ENCODE measurements at places on chromosomes 4 and X. TPM values are rescaled to one million over a fixed set of nuclear protein-coding genes. Genes with fewer than 3 reads are reported as not detected.
A peak's percentile ranks its signal among the peaks of the same experiment; 100 is the strongest.

The DKK2 gene
- 1.2 TPM for total RNA-seq

The C4orf46 gene
- 0.51 TPM for total RNA-seq

The ENOPH1 gene
- total RNA-seq, result 7.1 TPM

The CRMP1 gene
- 0.66 TPM for total RNA-seq

The TMPRSS11D gene
- total RNA-seq, result not detected

The PAGE5 gene
- not detected for total RNA-seq

The PPM1K gene
- 4.8 TPM for total RNA-seq

The JAKMIP1 gene
- total RNA-seq, result not detected

The NUP54 gene
- 21.4 TPM for total RNA-seq

The DTHD1 gene
- total RNA-seq, result 0.10 TPM

DNA sequence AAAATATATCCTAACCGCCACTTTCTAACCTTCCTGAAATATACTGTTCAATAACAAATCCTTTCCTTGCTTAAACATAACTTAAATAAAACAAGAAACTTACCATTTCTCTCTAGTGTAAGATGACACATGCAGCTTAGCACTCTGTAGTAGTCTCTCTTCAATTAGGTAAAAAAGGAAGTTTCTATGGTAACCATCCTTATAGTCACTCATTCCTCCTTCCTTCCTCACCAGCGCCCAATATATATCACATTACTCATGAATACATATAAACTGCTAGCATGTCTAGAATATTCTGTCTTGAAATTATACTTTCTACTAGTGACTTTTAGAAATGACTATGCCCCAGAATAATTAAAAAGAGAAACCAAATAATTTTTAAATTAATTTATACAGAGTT lies 112.2 kb downstream of the SNCA start:
- no peak for DNase-seq
- no peak overlapping the region for H3K27ac ChIP-seq
- H3K27me3 ChIP-seq, result no peaks in the 10 kb centered on the region
- H3K36me3 ChIP-seq, result no peaks in the 10 kb centered on the region

DNA sequence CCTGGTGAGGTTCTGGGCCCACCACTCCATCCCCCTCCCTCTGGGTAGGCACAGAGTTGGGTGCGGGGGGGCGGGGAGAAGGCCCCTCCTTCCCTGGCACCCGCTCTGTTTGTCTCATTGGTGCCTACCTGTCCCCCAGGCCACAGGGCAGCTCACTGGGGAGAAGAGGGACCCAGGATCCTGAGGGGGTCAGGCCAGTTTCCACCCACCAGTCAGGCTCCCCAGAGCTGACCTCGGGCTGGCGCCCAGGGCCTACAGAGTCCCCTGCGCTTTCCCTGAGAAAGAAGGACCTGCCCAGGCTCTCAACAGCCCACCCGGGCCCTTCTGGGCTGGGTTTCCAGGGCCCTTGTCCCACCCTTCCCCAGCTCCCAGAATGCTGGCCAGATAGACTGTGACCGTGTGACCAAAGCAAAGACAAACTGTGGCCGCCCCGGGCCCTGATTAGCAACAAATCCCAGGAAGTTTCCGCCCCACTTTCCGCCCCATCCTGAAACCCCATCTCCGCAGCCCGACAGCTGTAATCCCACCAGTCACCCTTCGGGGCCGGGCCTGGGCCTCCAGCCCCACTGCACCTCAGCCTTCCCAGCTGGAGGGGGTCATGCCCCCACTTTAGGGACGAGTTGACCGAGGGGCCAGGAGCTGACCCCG lies 33.8 kb upstream of the FGFR3 start:
- DNase-seq, result no peak
- peaks cover 7% of the 10 kb centered on the region for H3K4me1 ChIP-seq
- H3K4me3 ChIP-seq, result no peak overlapping the region
- no peak overlapping the region for H3K27ac ChIP-seq

DNA sequence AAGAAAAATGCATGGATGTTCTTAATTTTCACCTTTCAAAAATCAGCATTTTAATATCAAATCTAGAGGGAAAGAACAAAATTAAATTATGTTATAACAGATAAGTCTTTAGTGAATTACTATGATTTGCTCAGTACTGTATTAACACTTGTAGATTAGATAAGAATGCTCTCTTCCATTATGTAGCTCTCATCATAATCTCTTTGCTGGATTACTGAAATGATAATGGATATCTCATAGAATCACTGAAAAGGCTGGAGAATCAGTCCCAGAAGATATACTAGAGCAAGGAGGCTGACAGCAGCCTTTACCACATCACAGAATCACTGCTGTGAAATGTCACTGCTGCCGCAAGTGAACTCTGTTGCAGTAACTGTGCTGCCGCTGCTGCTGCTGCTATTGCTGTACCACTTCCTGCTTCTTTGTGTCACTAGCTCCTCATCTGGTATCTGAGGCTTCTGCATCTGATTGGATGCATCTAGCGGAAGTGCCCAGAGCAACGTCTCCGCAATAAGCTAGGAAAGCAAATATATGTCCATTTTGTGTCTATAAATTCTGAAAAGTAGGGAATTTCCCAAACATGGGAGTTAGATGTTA lies 738.2 kb downstream of the ADGRL3 start:
- H3K36me3 ChIP-seq, result no peaks in the 10 kb centered on the region
- no peak for DNase-seq
- H3K4me1 ChIP-seq, result no peaks in the 10 kb centered on the region
- H3K27ac ChIP-seq, result no peak overlapping the region
- no peaks in the 10 kb centered on the region for H3K27me3 ChIP-seq
- no peak overlapping the region for H3K4me3 ChIP-seq

DNA sequence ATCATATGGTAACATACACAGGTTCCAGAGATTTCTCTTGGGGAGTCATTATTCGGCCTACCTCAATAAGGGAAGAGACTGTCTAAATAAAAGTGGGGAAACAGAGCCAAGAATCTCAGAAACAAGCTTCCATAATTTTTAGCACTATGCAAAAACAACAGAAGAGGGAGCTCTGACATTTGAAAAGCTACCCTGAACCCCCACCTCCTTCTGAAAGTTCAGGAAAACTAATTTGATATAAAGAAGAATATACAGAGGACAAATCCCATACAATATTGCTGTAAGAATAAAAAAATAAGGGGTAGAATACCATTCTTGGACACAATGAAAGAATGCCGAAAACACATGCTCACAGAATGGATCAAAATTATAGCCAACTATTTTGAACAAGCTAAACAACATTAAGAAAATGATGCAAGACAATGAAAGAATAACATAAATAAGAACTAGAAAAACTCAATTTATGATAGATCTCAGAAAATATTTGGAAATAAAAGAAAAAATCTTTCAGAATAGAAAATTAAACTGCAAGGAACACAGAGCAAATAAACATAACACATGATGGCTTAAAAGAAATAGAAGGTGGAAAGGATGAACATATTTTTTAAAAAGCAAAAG lies 14.4 kb upstream of the ZNF41 start:
- H3K27me3 ChIP-seq, result no peaks in the 10 kb centered on the region
- no peak overlapping the region for H3K27ac ChIP-seq
- DNase-seq, result no peak
- H3K36me3 ChIP-seq, result no peaks in the 10 kb centered on the region
- no peak overlapping the region for H3K4me3 ChIP-seq

DNA sequence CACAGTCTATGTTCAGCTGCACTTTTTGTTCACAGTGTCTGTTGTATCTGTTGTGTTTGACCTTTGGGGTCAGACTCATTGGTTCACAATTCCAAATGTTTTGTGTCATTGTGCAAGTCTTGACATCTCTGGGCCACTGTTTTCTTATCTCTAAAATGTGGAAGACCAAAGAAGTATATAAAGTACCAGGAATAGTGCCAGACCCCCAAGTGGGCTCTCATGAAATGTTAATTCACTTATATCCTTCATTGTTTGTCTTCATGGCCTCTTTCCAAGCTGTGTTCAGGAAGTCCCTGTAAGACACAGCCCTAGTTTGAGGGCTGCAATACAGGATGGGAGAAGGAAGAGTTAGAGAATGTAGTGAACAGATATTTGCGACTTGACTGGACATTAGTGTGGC lies 468.3 kb upstream of the BOD1L1 start:
- no peaks in the 10 kb centered on the region for H3K27me3 ChIP-seq
- no peak overlapping the region for H3K4me3 ChIP-seq
- H3K36me3 ChIP-seq, result no peaks in the 10 kb centered on the region
- no peaks in the 10 kb centered on the region for H3K4me1 ChIP-seq

- no peak overlapping the region for H3K4me3 ChIP-seq
- H3K4me1 ChIP-seq, result peaks cover 13% of the 10 kb centered on the region
- H3K36me3 ChIP-seq, result no peaks in the 10 kb centered on the region
- no peak for DNase-seq
- no peak overlapping the region for H3K27ac ChIP-seq
- H3K27me3 ChIP-seq, result no peaks in the 10 kb centered on the region
These were observed 70.3 kb downstream of the RAB28 start for GRCh38 chr4:13413729-13414437.

GRCh38 chr4:3875466-3875865 lies 109.3 kb downstream of the ADRA2C start:
- H3K27me3 ChIP-seq, result peaks cover 73% of the 10 kb centered on the region
- DNase-seq, result no peak
- H3K27ac ChIP-seq, result no peak overlapping the region
- peaks cover 3% of the 10 kb centered on the region for H3K4me1 ChIP-seq
- no peak overlapping the region for H3K4me3 ChIP-seq

GRCh38 chrX:9171841-9172463 lies 138.0 kb upstream of the FAM9B start:
- no peak overlapping the region for H3K4me3 ChIP-seq
- H3K27me3 ChIP-seq, result no peaks in the 10 kb centered on the region
- H3K36me3 ChIP-seq, result no peaks in the 10 kb centered on the region
- H3K4me1 ChIP-seq, result no peaks in the 10 kb centered on the region

- no peak overlapping the region for H3K27ac ChIP-seq
- no peaks in the 10 kb centered on the region for H3K36me3 ChIP-seq
- H3K4me3 ChIP-seq, result no peak overlapping the region
- DNase-seq, result no peak
- H3K27me3 ChIP-seq, result no peaks in the 10 kb centered on the region
- no peaks in the 10 kb centered on the region for H3K4me1 ChIP-seq
These were observed 29.8 kb upstream of the H2AZ1 start for GRCh38 chr4:99979872-99980271.

DNA sequence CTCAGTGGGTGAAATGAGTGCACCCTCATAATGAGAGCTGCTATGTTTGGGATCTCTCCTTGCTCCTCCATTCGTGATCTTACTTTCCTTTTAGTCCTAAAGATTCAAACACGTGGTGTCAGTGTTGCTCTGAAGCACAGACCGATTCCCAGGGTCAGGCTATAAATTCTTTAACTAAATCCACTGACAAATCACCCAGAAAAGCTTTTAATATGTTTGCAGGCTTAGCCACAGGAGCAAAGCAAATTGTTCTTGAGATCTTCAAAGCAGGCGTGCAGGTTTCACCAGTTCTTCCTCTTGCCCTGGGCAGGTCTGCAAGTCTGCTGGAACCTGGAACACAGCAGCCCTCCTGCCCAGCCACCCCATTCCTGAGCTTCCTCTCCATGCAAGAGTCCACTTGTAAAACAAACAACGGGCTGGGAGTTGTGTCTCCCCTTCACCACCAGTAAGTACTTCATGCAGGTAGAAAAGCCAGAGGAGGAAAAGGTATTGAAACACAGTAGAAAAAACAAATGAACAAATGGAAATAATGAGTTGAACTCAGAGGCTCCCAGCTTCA lies 70.1 kb upstream of the ENPP6 start:
- H3K27me3 ChIP-seq, result no peaks in the 10 kb centered on the region
- H3K4me3 ChIP-seq, result no peak overlapping the region
- H3K27ac ChIP-seq, result peak overlapping the region; percentile 25
- H3K4me1 ChIP-seq, result peaks cover 8% of the 10 kb centered on the region

- H3K27ac ChIP-seq, result peak overlapping the region; percentile 37
- H3K36me3 ChIP-seq, result no peaks in the 10 kb centered on the region
- H3K4me1 ChIP-seq, result peaks cover 24% of the 10 kb centered on the region
- no peak for DNase-seq
- H3K27me3 ChIP-seq, result no peaks in the 10 kb centered on the region
- no peak overlapping the region for H3K4me3 ChIP-seq
These were observed 25.1 kb upstream of the ANK2 start for GRCh38 chr4:113024388-113024787.

DNA sequence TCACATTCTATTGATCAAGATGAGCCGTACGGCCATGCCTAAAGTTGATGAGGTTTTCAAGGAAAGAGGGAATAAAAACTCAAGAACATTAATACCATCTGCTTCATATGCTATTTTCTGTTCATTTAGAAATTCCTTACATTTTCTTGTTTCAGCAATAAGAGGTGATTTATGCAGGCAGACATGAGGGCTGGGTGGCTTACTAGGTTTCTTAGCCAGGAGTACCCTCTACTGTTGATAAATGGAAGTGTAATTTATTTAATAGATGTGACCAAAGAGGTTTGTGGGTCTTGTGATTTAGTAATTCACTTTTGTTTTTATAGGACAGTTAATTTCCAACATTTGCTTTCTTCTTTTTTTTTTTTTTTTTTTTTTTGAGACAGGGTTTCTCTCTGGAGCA lies 6.4 kb upstream of the SMIM9 start:
- no peak for DNase-seq
- H3K36me3 ChIP-seq, result no peaks in the 10 kb centered on the region
- no peak overlapping the region for H3K27ac ChIP-seq

DNA sequence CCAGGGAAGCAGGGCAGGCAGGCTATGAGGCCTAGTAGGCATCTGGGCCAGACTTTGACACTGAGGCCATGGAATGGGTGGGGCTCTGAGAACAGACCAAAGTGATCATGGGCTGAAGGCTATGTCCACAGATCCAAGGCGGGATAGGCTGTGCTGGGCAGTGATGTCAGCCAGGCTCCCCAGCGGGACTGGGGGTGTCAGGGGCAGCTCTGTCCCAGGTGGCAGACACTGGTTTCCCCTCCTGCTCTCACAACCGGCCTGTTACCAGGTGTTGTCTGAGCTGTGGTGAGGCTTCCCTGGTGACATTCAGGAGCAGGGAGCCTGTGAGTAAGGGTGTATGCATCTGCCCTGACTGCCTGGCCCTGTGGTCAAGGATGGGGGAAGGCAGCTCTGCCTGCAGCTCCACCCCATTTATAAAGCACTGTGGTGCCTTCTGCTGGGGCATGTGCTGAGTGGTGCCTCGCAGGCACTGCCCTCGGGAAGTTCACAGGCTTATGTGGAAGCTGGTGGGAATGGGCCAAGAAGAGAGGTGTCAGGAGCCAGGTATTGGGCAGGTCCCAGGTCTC lies 2.9 kb downstream of the IL9R start:
- no peak for DNase-seq
- H3K27ac ChIP-seq, result no peak overlapping the region
- no peaks in the 10 kb centered on the region for H3K4me1 ChIP-seq
- H3K4me3 ChIP-seq, result no peak overlapping the region
- no peaks in the 10 kb centered on the region for H3K36me3 ChIP-seq
- no peaks in the 10 kb centered on the region for H3K27me3 ChIP-seq

GRCh38 chr4:168218645-168219044 lies 99.9 kb downstream of the DDX60 start:
- no peaks in the 10 kb centered on the region for H3K27me3 ChIP-seq
- H3K4me3 ChIP-seq, result no peak overlapping the region
- no peak for DNase-seq
- H3K4me1 ChIP-seq, result no peaks in the 10 kb centered on the region

DNA sequence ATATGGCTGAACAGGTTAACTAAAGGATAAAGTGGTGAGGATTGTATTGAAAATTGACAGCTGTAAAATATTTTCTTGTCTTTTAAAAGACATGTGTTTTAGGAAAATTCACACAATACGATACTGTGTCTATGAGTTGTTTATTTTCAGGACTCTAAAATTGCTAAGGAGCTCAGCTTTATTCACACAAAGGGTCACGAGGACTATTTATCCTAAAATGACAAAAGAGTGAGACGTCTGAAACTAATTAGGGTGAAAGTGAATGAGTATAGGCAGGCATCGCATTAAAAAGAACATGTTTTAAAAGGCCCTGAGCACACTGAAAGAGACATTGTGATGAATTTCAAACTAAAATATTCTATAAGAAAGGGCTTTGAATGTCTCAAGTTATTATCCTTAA lies 304.7 kb downstream of the SH2D1A start:
- DNase-seq, result no peak
- no peaks in the 10 kb centered on the region for H3K4me1 ChIP-seq
- no peak overlapping the region for H3K4me3 ChIP-seq
- no peaks in the 10 kb centered on the region for H3K27me3 ChIP-seq
- no peak overlapping the region for H3K27ac ChIP-seq
- H3K36me3 ChIP-seq, result no peaks in the 10 kb centered on the region
